ENCODE measurements at places on chromosomes 16 and 17.
A peak's percentile ranks its signal among the peaks of the same experiment; 100 is the strongest.

DNA sequence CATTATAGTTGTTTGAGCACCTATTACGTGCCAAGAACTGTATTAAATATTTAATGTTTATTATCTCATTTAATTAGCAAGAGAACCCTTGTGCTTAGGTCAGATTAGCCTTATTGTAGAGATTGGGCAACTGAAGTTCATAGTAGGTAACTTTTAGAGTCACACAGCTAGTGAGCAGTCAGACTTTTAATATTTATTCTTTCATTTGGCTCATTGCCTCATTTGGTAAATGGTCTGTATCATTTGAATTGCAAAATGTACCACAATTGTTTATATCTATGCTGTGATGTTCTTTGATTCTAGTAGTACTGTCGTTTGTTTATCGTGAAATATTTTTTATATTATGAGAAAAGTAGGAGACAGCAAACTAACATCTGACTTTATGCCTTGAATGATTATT, 7.6 kb downstream of the CLTC start:
- DNase-seq, result no peak

DNA sequence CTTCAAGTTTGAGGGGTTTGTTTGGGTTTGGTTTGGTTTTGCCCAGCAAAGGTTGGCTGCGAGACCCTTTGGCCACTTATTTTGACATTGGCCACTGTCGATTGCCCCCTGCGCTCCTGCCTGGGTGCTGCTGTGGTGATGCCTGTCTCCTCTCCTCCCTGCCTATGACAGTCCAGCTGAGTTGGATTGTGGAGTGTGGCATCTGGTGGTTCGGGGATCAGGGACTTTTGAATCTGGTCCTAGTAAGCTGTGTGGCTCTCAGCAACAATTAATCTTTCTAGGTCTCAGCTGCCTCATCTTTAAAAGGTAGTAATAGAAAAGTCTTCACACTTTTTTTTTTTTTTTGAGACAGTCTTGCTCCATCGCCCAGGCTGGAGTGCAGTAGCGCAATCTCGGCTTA, 27.1 kb downstream of the CDK5RAP3 start:
- DNase-seq, result no peak

- no peak for DNase-seq
Observed at GRCh38 chr17:80671825-80672110, 127.1 kb downstream of the RPTOR start.

DNA sequence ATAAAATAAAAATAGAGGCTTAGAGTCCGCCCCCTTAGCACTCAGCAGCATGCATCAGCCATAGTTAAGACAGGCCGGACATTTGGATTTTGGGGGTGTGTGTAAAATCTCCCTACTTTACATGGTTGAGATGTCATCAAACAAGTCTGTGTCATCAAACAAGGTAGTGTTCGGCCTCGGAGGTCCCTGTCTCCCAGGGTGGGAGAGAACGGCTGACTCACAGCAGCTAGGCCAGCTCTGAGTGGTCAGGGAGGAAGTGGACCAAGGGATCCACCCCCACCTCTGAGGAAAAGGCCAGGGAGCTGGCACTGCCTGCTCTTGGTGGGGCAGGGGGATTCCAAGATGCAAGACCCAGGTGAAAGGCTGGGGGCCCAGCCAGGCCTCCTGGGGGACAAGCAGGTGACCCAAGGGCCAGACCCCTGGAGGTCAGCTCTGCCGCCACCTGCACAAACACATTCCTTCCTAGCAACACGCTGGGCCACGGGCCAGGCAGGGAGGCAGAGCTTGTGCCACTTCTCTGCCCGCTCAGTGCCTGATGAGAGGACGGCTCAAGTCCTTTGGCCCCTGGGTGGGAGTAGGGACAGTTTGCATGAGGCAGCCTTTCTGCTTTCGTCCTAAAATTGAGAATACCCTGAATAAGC, 28.5 kb downstream of the KIFC3 start:
- no peak for DNase-seq

- no peak for DNase-seq
Observed at GRCh38 chr16:22623351-22623781, 112.7 kb downstream of the NPIPB5 start.

- DNase-seq, result no peak
Observed at GRCh38 chr16:57800200-57801097, 1.8 kb downstream of the KIFC3 start.

DNA sequence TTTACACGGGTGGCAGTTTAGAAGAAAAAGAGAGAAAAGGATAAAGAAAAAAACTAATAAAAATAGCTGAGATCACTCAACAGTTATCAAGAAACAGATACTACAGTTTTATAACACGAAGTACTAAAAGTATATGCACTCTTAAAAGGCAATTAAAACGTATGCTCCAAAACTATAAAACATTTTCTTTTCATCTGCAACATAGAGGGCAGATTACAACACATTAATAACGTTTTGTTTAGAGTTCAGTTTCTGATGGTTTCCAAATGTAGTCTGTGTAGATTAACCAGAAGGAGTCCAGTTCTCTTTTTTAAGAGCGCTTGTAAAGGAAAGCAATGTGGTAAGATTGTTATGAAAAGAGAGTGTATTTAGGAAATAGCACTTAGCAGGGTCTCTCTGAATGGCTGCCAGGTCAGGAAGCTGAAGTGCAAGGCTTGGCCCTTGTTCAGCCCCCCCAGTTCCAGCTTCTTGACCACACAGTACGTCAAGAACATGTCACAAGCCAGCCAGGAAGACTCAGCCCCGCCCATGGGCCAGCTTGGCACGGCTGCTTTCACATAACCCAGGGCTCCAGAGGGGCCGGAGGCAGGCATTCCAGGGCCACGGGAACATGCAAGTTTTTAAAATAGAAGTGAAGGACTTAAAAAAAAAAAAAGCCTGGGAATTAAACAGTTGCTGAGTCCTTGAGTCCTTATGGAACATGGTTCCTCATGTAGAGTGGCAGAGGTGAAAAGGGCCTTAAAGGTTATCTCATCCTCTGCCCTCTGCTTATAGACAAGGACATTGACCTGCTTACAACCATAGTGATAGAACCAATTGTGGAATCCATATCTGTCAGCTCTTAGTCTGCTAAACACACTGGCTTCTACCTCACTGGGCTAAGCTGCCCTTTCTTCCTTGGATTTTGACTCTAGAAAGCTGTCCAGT, 147.4 kb upstream of the TBX2 start:
- no peak for DNase-seq

DNA sequence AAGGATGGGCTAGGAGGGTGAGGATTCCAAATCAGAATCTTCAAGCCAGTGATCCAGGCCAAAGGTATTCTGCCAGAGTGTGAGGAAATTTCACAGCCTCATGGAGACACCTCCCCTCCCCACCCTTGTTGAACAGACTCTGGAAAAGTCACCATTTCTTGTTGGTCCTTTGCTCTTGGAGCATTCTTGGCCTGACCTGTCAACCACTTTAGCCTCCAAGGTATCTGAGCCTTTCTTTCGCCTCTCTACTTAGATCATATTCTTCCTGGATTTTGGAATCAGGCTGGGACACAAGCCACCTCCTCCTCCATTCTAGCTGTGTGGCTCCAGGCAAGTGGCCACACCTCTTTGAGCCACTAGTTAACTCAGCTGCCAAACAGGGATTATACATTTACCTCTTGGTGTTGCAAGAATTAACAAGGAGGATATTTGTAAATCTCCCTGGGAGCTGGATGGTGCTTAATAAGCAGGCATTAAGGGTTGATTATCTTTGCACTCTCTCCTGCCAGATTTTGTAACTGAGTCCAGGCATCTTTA, 193.5 kb downstream of the WWOX start:
- DNase-seq, result no peak

DNA sequence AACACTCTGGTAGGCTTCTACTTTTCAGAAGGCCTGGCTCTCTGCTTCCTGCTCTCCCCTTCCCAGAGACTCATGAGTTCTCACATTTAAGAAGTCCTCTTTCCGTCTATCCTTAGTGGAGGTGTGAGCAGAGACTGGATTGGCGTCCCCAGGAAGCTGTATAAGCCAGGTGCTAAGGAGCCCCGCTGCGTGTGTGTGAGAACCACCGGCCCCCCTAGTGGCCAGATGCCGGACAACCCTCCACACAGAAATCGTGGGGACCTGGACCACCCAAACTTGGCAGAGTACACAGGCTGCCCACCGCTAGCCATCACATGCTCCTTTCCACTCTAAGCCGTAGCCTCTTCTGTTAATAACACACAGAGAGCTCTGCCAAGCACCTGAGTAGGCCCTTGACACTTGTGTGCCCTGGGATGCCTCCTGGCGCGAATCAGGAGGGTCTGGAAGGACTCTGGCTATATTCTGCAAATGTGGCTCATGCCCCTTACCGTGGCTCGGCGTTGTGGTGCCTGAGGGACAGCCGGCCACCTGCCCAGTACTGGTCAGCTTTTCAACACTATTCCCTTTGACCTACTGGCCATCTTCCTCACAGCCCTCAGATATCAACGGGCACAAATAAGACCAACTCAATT, 13.9 kb downstream of the CYB5D2 start:
- peak; percentile 66 for DNase-seq

- DNase-seq, result no peak
Observed at GRCh38 chr17:80704381-80704819, 159.8 kb downstream of the RPTOR start.

DNA sequence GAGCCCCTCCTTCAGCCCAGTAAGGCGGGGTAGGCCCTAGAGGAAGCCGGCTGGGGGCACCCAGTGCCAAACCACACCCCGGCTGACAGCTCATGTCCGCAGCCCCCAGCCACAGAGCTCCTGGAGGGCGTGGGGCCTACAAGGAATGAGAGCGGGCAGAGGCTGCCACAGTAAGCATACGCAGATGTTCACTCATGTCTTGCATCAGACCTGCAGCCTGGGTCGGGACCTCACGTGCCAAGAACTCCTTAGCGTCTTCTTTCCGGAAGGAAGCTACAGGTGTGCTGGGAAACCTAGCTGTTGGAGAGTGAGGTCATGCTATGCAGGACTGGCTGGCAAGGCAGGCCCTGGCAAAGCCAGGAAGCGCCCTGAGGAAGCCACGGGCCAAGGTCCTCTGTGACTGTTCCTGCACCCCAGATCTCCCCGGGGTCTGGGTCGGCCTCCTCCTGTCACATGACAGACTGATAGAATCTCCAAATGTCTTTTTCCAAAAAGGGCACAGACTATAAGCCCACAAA, 1.6 kb downstream of the ZNF598 start:
- DNase-seq, result no peak

DNA sequence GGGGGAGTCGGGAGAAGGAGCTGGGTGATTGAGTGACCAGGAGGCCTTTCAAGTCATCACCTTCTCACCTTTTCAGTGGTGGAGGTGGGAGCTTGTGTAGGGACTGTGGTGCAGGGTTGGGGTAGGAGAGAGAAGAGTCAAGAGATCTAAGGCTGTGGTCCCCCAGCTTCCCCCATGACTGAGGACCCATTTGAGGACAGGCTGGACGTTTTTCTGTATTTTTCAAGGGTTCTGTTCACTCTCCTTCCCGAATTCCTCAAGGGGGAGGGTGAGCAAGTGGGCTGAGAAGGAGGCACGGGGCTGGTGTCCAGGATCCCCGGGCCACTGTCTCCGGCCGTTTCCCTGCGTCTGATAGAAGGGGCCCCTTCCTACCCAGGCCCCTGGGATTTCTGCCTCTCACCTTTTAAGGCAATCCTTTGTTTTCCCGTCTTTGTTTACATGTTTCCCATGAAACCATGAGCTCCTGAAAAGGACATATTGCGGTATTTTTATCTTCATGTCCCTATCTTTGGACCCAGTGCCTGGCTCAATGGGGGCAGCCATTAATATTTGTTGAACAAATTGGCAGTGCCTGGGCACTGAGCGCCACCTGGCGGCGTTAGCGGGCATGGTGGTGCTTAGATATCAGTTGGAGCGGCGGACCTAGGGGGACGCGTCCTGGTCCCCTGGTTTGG, 9.2 kb upstream of the CD300A start:
- peak; percentile 86 for DNase-seq

DNA sequence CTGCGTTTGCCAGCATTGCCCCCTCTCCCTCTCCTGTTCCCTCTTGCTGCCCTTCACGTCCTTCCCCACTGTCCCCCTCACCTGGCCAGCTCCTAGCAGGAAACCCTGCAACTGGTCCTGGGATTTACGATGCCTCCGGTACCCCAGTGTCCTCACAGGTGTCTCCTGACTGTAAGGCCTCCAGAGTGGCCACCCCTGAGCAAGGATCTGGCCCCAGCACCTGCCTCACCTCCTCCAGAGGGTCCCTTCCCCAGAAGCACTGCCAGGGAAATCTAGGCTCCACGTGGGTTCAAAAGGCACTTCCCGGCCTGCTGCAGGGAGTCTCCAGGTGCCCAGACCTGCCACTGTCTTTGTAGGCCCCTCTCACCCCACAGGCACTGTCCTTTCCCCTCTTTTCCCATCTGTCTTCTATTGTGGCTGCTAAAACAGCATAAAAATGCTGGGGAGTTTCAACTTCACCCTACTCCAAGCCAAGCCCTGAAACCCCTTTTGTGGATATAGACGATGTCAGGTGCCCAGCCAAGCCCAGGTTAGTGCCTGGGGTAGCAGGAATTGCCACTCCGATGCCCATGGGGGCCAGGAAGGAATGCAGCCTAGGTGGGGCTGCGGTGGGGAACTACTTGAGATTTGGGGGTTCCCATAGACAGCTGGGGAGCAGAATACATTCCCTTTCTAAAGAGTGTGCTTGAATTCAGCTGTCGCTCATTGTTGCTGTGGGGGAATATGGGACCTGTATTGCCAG, 25.7 kb downstream of the RAB11FIP4 start:
- DNase-seq, result no peak

GRCh38 chr16:67549936-67550335, 12.4 kb upstream of the CTCF start:
- no peak for DNase-seq

DNA sequence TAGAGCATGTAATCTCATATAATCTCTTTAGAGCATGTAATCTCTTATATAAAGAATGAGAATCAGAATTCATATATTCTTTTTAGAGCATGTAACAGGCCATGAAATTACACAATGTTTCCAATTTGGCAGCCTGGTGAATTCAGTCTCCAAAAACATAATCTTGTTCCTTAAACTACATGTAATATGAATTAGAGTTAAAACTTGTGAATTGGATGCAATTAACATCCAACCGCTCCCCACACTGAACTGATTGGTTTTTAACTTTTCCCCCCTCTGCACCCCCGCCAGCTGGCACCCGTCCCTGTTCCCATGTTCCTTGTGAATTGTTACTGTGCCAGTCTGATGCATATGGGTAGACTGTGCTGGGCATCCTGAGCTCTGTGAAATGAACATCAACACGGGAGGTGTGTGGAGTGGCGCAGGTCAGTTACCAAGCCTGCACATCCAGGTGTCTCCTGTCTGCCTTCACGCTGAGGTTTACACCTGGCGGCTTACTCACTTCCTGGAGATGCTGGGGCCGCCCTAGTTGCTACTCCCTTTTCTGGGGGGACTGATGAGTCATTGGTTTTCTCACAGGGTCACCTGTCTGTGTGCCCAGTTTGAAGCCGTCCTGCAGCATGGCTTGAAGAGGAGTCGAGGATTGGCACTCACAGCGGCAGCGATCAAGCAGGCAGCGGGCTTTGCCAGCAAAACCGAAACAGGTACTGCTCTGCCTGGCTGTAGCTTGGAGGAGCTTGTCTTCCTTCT, 50.4 kb downstream of the SNX29 start:
- no peak for DNase-seq

- no peak for DNase-seq
Observed at GRCh38 chr17:34226011-34226743, 28.9 kb upstream of the CCL2 start.

GRCh38 chr17:12362853-12363455, 302.7 kb upstream of the MYOCD start:
- no peak for DNase-seq

Measured in WTC11 (cell line).